LNCaP clone FGC (cell line): ENCODE measurements at places on chromosomes 3 and 15.

GRCh38 chr3:53158765-53159155, 2.2 kb upstream of the PRKCD start:
- DNase-seq = no peak

- no peak for DNase-seq
These were observed 10.0 kb downstream of the TIMMDC1 start for GRCh38 chr3:119508172-119508845.

GRCh38 chr3:170502297-170502696, 83.6 kb downstream of the SLC7A14 start:
- DNase-seq = no peak

DNA sequence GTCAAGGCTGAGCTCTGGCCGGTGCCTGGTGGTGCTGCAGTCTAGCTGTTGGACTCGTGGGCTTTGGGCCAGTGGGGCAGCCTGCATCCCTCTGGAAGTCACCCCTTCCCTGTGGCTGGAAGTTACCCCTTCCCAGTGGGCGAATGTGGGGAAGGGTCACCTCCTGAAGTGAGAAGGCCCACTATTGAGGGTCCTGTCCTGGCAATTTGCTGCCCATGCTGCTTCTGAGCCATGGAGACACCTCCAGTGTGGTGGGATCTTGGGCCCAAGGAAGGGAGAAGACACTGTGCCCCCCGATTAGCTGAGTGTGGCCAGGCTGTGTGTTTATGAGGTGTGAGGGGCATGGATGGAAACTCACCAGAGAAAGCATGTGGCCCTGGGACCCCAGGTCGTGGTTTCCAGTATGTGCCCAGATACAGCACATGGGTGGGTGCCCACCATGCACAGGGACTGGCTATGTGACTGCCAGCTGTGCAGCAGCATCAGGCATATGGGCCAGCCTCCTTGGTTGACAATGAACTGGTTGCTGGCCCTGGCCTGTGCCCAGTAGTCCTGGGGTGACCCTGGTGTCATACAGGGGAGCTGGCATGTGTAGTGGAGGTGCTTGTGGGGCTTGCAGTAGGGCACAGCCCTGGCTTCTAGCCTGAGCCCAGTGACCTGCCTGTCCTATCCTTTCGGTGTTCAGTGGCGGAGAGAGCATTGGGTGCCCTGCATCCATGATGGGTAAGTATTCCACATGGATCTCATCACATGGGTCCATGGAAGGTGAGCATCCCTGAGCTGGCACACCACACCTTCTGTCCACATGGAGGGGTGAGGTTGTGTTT, 221.2 kb downstream of the SNRPN start:
- DNase-seq = no peak

DNA sequence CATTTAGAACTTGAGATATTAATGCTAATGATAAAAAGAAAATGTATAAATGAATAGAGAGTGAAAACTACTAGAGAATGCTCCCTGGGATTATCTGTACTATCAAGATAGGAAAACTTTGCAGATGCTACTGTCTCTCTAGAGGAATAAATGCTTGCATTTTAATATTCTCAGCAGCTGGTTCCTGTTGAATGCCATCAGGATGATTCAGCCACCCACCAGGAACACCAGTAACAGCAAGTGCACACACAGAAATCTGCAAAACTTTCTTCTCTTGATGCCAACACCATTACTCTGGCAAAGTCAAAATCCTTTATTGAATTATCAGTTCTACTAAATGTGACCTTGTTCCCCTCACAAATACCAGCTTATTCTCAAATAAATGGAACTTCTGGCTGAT, 148.4 kb downstream of the TIGIT start:
- DNase-seq = no peak

- no peak for DNase-seq
These were observed 66.7 kb upstream of the PRICKLE2 start for GRCh38 chr3:64291956-64292355.

DNA sequence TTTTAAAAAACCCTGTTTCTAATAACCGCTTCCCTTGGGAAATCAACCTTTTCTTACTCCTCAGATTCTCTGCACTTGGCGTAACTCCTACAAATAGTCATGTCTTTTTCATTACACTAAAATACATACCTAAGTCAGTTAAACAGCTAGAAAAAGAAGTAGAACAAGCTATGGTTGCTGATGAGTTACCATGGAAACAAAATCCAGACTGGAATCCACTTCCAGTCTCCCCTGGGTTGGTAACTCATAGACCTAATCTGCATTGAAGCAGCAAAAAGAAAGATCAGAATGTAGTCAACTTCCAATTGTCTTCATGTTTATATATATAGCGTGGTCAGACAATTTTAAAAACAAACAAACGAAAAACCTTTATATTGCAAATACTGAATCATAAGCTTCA, 260.8 kb upstream of the LRRN1 start:
- DNase-seq = no peak

- no peak for DNase-seq
These were observed 85.7 kb downstream of the FNDC3B start for GRCh38 chr3:172125053-172125452.

DNA sequence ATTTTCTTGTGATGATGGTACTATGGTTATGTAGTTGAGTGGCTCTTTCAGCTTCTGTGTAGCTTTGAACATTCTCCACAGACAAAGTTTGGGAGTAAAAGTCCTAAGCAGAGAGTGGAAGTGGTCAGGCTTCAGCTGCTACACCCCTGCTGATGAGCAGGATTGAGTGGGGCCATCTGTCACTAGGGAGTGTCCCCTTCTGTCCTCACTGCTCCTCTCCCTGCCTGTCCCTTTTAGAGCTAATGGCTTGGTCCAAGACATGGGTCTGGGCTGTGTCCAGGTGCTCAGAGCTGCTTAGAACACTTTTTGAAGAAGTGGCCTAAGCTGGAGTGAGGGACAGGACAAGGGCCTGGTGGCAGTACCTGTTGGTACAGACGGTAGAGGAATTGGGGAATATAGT, 15.1 kb downstream of the MYZAP start:
- no peak for DNase-seq

DNA sequence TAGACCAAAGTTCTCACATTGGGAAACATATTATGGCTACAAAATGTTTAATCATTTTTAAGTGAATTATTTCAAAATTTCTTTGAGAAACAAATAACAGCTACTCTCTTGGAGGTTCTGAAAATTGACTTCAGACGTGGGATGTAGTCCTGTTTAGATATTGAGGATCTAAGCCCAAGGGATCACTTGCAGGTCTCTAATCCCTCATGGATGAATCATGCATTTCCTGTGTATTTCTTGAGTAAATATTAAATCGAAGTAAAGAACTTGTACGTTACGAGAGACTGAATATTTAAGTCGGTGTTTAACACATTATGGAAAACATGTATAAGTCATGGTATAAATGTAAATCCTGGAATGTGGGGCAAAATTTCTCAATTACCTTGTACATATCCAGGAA, 119.8 kb downstream of the EPHA3 start:
- DNase-seq = no peak

GRCh38 chr3:31392568-31392967, 140.2 kb upstream of the STT3B start:
- DNase-seq = no peak

- no peak for DNase-seq
These were observed 11.6 kb downstream of the PDCD10 start for GRCh38 chr3:167723025-167723512.

DNA sequence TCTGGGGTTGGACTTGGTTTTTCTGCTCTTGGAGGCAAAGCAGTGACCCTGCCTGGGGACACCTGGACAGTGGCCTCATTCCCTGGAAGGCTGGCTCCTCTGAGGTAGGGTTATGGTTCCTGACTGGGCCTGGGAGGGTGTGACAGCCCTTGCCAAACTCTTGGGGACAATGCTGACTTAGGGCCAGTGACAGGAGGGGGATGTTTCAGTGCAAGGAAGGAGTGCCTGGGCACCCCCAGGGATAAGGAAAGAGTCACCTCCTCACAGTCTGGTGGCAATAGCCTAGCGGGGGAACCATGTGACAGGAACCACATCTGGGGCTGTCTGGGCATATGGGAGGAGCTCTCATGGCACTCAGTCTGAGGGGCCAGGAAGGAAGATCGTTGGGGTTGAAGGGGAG, 91.8 kb downstream of the ABHD5 start:
- no peak for DNase-seq
